ENCODE measurements at places on chromosomes 7 and 10.

DNA sequence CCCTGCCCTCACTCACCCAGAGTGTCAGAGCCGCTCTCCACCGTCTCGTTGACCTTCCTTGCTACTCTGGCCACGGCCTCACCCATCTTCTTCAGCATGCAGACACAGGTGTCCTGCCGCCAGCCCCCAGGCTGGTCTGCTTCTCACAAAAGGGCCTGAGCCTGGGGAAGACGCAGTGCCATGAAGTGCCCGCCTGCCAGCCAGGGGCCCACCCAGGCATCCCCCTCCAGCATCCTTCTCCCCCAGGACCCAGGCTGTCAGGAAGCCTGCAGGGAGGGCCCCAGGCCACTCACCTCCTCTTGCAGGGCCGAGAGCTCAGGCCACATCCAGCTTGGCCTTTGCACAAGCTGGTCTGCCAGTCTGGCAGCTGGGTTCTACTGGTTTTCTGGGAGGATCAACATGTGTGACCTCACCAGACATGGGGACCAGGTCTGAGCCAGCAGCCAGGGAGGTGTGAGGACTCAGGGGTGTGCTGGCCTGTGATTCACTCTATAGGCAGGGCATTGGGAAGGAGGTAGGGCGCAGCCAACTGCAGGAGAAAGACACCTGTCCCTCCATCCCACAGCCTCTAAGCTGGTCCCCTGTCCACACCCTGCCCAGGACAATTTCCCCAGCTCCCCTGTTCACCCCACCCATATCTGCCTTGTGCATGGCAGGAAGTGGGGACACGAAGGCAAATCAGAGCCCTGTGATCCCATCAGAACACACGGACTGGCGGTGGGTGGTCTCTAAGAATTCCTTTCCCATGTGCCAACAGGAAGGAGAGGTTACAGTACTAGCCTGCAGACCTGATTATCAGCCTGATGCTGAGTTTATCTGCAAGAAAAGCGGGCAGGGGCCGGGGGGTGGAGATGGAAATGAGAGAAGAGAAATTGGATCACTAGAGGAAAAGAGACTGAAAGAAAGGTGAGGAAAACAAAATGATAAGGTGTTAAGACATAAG, 5.7 kb downstream of the LRRC20 start:
- no peak for DNase-seq

GRCh38 chr10:62514079-62514693, 140.0 kb downstream of the ZNF365 start:
- no peak for DNase-seq

DNA sequence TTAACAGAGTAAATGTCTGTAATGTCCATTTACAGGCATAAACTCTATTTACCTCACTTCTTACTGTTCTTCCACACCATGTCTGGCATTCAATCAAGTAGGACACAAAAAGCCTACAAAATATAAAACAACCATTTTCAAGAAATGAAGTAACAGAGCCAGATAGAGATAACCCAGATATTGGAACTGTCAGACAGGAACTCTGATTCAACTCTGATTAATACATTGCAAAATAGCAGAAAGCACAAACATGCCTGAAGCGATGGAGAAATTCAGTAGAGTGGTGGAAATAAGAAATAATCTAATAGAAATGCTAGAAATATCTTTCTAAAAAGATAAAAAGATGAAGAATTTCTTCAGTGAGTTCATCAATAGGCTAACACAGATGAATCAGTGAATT, 964.4 kb downstream of the PCDH15 start:
- no peak for DNase-seq

DNA sequence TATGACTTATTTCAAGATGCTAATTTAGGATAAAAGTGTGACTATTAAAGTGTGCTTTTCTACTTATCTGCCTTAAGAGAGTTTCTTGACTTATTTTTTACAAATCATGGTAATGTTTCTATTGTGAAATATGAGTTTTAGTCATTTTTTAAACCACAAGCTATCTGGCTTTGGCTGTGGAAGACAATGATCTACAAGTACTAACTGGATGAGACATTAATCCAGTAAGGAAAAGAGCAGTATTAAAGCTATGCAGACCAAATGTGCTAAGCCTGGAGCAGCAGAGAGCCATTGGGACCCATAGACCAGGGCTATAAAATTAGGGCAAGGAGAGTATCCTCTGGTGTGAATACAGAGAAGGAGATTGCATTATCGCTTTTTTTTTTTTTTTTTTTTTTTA, 92.4 kb downstream of the SEMA3A start:
- DNase-seq, result no peak

GRCh38 chr10:130743751-130744271, 567.7 kb downstream of the TCERG1L start:
- DNase-seq, result no peak

DNA sequence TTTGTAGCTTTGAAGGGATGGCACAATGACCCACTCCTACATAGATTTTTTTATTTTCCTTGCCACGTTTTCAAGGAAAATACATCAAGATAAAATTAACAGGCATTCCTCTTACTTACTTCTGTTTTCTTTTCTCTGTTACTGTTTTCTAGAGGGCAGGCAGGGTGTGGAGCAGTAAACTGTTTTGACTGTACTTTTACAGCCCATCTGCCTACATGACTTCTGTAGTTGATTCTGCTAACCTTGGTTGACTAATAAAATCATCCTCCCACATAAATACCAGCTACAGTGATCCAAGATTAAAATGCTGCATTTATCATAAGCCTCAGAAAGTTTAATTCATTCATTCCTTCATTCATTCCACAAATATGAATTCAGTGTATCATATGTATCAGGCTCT, 158.5 kb downstream of the TRIL start:
- no peak for DNase-seq

DNA sequence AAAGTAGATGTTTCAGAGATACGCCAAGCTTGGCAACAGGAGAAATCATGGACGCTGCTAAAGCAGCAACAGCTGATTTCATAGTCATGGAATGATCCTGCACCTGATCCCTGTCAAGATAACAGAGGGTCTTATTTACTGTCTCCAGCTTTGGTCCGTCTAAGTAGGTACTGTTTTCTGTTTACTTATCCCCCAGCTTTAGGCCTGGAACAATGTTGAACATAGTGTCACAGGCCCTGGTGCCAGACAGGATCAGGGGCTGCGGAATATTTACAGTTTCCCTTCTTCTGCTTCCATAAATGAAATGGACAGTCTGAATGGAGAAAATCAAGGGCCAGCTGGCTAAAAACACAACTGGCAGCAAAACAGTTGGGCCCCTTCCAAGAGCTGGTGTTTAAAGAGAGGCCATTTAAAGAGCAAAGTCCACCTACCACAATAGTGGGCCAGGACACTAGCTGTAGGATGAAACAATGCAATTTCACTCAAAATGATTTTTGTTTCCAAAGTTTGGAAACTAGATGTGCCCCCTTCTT, 2.9 kb downstream of the GPR37 start:
- no peak for DNase-seq

DNA sequence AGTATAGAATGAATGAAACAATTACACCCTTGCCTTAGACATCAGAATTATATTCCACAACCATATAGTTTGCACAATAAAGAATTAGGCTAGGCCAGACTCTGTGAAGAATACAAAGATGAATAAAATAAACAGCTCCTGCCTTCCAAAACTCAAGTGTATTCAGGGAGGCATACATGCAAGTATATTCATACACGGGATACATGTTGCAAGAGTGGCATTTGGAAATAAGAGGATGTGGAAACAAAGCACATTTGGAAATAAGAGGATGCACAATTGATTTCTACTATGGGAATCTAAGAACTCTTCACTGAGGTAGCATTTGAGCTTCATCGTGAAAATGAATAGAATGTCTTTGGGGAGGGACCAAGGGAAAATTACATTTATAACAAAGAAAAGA, 27.0 kb upstream of the TMEM26 start:
- DNase-seq, result no peak

DNA sequence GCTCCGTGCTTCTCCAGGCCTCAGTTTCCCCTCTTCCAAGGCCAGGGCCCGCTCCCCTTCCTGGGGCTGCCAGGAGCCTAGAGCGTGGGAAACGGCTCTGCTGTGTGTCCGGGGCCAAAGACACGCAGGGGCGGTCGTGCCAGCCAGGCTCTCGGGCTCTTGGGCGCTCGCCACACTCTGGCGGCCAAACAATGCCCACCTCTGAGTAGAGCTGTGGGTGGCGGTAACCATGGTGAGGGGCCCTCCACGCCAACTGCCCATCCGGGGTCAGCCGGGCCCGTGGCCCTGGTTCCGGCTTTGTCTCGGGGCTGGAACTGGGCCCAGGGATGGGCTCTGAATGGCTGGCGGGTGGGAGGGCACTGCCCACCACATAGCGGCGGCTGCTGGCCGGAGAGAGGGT, 16.0 kb downstream of the GRIFIN start:
- no peak for DNase-seq
